ENCODE measurements at places on chromosomes 1 and 21. TPM values are rescaled to one million over a fixed set of nuclear protein-coding genes. Genes with fewer than 3 reads are reported as not detected.
A peak's percentile ranks its signal among the peaks of the same experiment; 100 is the strongest.

- H3K27ac ChIP-seq = no peak overlapping the region
- no peak overlapping the region for H3K4me3 ChIP-seq
- no peaks in the 10 kb centered on the region for H3K4me1 ChIP-seq
Observed at GRCh38 chr1:11126569-11126968, 26.9 kb upstream of the EXOSC10 start.

Gene SNAP47
- 36.3 TPM for total RNA-seq

GRCh38 chr1:11960276-11960675 lies 20.0 kb upstream of the MFN2 start:
- no peaks in the 10 kb centered on the region for H3K27me3 ChIP-seq
- DNase-seq = no peak
- H3K4me3 ChIP-seq = no peak overlapping the region
- H3K36me3 ChIP-seq = peaks cover 97% of the 10 kb centered on the region

GRCh38 chr21:41966041-41966833 lies 12.4 kb upstream of the C2CD2 start:
- no peaks in the 10 kb centered on the region for H3K4me1 ChIP-seq
- H3K36me3 ChIP-seq = no peaks in the 10 kb centered on the region
- H3K4me3 ChIP-seq = no peak overlapping the region
- DNase-seq = no peak

Gene POFUT2
- total RNA-seq = 22.9 TPM

DNA sequence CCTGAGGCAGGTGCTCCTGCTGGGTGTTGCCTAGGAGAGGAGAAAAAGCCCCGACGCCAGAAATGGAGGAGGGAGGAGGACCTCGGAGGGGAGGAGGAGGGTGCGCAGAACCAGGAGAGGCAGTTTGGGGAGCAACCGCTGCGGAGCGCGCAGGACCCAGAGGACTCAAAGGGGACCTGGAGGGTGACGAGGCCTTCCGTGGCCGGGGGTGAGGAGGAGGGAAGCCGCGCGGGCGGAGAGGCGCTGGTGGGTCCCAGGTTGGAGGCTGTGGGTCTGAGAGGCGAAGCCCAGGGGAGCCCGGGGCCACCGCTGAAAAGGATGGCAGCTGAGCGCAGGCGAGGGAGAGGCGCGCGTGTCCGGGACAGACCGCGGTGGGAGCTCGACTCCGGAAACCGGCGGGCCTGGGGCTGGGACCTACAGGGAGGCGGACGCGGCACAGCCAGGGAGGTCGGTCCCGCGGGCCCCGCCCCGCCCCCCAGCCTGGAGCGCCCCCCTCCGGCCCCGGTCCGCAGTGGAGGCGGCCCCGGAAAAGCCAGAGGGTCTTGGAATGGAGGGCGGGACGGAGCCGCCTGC lies 15.1 kb downstream of the RNF223 start:
- peaks cover 71% of the 10 kb centered on the region for H3K27me3 ChIP-seq
- H3K4me3 ChIP-seq = peak overlapping the region; percentile 57
- H3K4me1 ChIP-seq = peaks cover 23% of the 10 kb centered on the region
- no peak for DNase-seq
- no peaks in the 10 kb centered on the region for H3K36me3 ChIP-seq
- no peak overlapping the region for H3K27ac ChIP-seq

GRCh38 chr1:150477320-150477719 lies 9.9 kb upstream of the TARS2 start:
- H3K27me3 ChIP-seq = no peaks in the 10 kb centered on the region
- H3K36me3 ChIP-seq = peaks cover 8% of the 10 kb centered on the region
- no peak overlapping the region for H3K4me3 ChIP-seq
- H3K27ac ChIP-seq = no peak overlapping the region
- peak; percentile 13 for DNase-seq

Gene MEF2D
- total RNA-seq = 39.8 TPM

GRCh38 chr1:19411612-19412011 lies 73.7 kb downstream of the CAPZB start:
- no peaks in the 10 kb centered on the region for H3K27me3 ChIP-seq
- no peak for DNase-seq
- H3K4me1 ChIP-seq = peaks cover 78% of the 10 kb centered on the region
- H3K36me3 ChIP-seq = no peaks in the 10 kb centered on the region

- no peaks in the 10 kb centered on the region for H3K27me3 ChIP-seq
- H3K36me3 ChIP-seq = no peaks in the 10 kb centered on the region
Observed at GRCh38 chr1:47930210-47930840, 66.9 kb downstream of the TRABD2B start.

DNA sequence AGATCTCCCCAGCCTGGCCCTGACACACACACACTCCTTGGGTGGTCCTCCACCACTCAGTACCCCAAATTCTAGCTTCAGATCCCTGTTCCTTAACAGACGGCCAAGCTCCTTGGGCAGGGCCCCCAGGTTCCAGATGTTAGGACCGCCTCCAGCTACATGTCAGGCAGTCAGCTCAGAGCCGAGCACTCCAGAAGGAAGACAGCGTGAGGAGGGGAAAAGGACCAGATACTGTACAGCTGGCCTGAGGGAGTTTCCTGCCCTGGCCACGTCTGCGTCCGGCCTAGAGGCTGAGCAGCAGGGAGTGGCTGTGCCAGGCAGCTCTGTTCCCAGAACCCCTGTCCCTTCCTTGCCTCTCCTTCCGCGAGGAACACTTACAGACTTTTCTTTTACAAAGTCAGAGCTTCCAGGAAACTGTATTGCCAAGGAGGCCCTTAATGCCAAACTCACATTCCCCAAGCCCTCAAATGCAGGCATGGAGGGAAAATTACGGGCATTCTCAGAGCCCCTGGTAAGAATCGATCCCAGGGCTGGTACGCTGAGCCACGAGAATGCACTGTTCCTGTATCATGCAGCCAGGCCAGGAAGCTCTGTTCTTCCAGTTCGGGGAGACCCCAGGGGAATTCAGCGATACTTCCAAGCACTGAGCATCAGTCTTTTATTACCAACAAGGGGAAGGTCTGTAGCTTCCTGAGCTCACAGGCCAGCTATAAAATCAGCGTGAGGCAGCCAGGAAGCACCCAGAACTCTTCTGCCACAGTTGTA lies 45.2 kb upstream of the CNTN2 start:
- H3K27me3 ChIP-seq = no peaks in the 10 kb centered on the region
- peak overlapping the region; percentile 16 for H3K27ac ChIP-seq
- no peak overlapping the region for H3K4me3 ChIP-seq
- DNase-seq = peak; percentile 79
- no peaks in the 10 kb centered on the region for H3K4me1 ChIP-seq
- H3K36me3 ChIP-seq = peaks cover 4% of the 10 kb centered on the region

GRCh38 chr1:175864183-175864582 lies 120.8 kb upstream of the TNR start:
- H3K36me3 ChIP-seq = no peaks in the 10 kb centered on the region
- no peaks in the 10 kb centered on the region for H3K27me3 ChIP-seq
- H3K27ac ChIP-seq = no peak overlapping the region
- DNase-seq = no peak
- H3K4me3 ChIP-seq = no peak overlapping the region

DNA sequence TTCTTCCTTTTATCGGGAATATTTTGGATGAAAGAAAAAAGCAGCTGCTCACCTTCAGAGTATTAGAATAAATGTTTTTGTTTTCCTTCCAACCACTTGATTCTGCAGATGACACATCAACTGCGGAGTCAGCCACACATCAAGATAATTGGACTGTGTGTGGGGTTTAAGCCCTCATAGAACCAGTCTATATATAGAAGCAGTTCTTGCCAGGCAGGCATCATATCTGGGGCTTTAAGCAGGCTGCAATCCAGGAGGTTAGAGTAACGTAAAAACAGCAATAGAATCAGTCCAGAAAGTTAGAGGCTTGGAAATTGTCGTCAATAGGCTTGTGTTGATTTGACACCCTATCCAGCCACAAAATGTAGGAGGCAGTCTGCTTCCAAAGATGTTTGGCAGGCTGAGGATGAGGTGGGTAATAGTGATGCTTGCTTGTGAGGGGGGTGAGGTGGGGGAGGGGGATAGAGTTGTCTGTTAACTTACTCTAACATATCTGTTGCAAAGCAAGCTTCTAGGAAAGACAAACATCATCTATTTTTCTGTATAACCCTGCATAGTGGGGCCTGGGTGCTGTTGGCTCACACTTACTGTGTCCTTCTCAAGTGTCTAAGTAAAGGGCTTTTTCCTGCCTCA lies 64.8 kb downstream of the PEX14 start:
- no peak overlapping the region for H3K4me3 ChIP-seq
- no peaks in the 10 kb centered on the region for H3K4me1 ChIP-seq
- no peaks in the 10 kb centered on the region for H3K27me3 ChIP-seq

Gene CREG1
- total RNA-seq = 161 TPM

DNA sequence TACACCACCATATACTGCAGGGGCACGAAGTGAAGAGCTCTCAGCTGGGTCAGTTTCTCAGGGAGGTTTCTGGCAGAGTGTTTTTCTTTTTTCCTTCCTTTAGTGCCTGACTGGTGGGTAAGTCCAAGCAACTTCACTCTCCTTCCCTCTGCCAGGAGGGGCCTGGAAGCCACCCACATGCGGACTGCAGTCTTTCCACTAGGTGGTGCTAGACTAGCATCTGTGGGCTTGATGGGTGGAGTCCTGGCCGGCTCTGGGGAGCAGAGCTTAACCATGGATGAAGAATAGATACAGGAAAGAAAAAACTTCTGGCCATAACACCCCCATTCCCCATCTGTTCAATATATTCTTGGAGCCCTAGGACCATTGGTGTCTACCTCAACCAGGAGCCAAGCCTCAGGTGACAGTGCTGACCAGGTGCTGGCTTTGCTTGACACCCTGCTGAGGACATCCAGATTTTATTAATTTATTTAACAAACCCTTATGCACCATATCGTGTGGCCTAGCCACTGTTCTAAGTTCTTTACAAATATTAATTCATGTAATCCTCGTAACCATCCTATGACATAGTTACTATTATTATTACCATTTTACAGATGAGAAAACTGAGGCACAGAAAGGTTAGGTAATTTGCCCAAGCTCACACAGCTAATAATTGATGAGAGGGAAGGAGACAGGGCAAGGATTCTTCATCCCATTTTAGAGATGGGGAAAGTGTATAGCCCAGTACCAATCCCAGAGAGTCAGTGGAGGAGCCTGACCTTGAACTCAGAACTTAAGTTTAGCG lies 126.7 kb upstream of the CSF3R start:
- no peak overlapping the region for H3K4me3 ChIP-seq
- no peaks in the 10 kb centered on the region for H3K36me3 ChIP-seq
- H3K27ac ChIP-seq = no peak overlapping the region

Gene AMY2B
- 50.1 TPM for total RNA-seq

Gene NECAP2
- 30.0 TPM for total RNA-seq

DNA sequence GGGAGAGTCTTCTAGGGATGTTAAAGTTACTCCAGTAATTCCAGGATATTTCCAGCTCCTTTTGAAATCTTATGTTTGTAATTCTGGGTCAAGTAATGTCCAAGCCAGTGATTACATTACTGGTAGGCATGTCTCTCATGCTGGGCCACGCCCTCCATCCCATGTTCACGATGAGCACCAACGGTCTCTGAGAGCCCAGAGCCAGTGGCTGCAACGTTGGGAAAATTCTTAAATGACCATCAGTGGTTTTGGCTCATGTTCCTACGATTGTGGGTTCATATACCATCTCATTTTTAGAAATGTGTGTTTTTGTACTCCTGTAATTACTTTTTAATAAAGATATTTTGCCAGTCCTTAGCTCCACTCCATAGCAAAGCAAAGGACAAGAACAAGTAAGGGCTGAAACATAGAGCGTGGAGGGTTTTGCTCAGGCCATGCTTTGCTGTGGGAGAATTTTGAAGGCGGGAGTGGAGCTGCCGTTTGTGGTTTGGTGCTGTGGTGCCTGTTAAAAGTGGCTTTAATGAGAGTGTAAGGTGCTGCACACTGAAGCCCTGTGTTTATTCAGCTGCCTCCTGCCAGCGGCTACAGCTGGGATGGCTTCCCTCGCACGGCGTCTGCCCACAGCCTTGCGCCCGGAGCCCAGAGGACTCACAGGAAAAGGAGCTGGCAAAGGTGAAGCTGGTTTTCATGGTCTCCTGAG lies 28.9 kb downstream of the VANGL1 start:
- DNase-seq = no peak
- H3K27ac ChIP-seq = peak overlapping the region; percentile 85
- H3K4me1 ChIP-seq = peaks cover 85% of the 10 kb centered on the region
- H3K4me3 ChIP-seq = no peak overlapping the region

DNA sequence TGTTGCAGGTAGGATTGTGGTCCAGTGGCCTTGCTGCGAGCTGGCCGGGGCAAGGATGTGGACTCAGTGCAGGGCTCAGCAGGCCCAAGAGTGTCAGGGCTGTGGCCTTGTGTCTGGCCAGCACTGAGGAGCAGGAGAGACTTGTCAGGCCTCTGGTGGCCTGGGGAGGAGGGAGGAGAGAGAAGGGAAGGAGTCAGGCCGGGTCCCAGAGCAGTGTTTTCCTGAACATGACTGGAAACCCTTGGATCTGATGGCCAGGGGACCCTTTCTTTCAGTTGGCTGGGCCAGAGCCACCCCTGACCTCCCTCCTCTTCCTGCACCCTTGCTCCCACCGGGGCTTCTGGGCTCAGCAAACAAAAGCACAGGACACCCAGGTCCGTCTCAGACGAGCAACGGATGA lies 5.1 kb downstream of the IBA57 start:
- no peak overlapping the region for H3K27ac ChIP-seq
- H3K4me3 ChIP-seq = no peak overlapping the region
- no peaks in the 10 kb centered on the region for H3K27me3 ChIP-seq

DNA sequence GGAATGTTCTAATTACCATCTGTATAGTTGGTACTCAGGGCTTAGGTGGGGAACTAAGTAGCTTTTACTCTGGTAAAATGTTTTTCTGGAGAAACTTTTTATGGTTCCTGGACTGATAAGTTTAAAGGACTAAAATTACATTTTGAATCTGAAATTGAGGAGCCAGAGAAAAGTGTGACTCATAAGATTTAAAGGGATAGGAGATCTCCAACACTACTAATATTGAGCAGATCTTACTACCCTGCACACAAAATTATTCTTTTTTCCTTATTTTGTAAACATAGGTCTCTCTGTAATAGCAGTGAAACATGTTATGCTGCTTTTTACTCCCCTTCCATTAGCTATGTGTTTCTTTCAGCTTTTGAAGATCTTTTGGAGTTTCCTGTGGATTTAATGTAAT lies 32.5 kb downstream of the MTF2 start:
- H3K27ac ChIP-seq = no peak overlapping the region
- H3K27me3 ChIP-seq = no peaks in the 10 kb centered on the region
- H3K4me1 ChIP-seq = no peaks in the 10 kb centered on the region
- no peak overlapping the region for H3K4me3 ChIP-seq

Gene SLC44A5
- total RNA-seq = 0.66 TPM

Gene GRIK1
- 0.49 TPM for total RNA-seq

GRCh38 chr1:206001476-206001888 lies 1.7 kb downstream of the RAB7B start:
- no peak for DNase-seq
- H3K4me1 ChIP-seq = peaks cover 32% of the 10 kb centered on the region
- H3K27me3 ChIP-seq = no peaks in the 10 kb centered on the region
- H3K36me3 ChIP-seq = no peaks in the 10 kb centered on the region
- H3K27ac ChIP-seq = peak overlapping the region; percentile 32

Gene CELA2A
- total RNA-seq = not detected

Measured in sigmoid colon (tissue), 7 donors.